ENCODE measurements at places on chromosomes 13 and 19. TPM values are rescaled to one million over a fixed set of nuclear protein-coding genes. Genes with fewer than 3 reads are reported as not detected.

DNA sequence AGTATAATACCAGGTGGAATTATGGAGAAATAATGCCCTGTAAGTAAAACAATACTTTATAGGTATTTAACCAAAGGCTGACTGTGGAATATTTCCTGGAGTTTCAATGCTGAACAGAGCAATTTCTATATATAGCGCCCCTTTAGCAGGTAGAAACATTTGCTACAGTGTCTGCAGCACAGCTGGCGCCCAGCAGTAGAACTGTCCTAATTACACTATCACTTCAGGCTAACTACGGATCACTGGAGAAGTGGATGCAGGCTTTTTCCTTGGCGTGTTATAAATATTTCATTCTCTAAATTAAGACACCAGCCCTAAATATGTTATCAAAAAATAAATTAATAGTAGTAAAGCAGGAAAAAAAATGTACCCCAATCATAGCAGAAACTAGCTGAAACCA is 3.1 kb downstream of the SHISA2 start:
- H3K36me3 ChIP-seq: no peaks in the 10 kb centered on the region
- H3K4me3 ChIP-seq: no peak overlapping the region
- H3K27me3 ChIP-seq: peaks cover 32% of the 10 kb centered on the region
- H3K4me1 ChIP-seq: no peaks in the 10 kb centered on the region
- H3K27ac ChIP-seq: no peak overlapping the region

GRCh38 chr19:49515767-49516166 is 3.3 kb downstream of the FCGRT start:
- no peaks in the 10 kb centered on the region for H3K27me3 ChIP-seq
- DNase-seq: no peak
- H3K4me1 ChIP-seq: no peaks in the 10 kb centered on the region
- H3K27ac ChIP-seq: no peak overlapping the region

Gene EHD2
- total RNA-seq: 67.2 TPM

GRCh38 chr19:13615890-13616289 is 109.6 kb upstream of the CACNA1A start:
- H3K27ac ChIP-seq: no peak overlapping the region
- H3K27me3 ChIP-seq: no peaks in the 10 kb centered on the region
- no peak for DNase-seq
- H3K4me1 ChIP-seq: no peaks in the 10 kb centered on the region
- H3K36me3 ChIP-seq: no peaks in the 10 kb centered on the region

Gene ZNF547
- 2.4 TPM for total RNA-seq
